Left lung (tissue), 14 donors: ENCODE measurements at places on chromosomes 13 and 19. TPM values are rescaled to one million over a fixed set of nuclear protein-coding genes. Genes with fewer than 3 reads are reported as not detected.
A peak's percentile ranks its signal among the peaks of the same experiment; 100 is the strongest.

GRCh38 chr13:94182185-94182761 is 297.2 kb downstream of the DCT start:
- H3K36me3 ChIP-seq, result no peaks in the 10 kb centered on the region
- DNase-seq, result no peak
- H3K4me1 ChIP-seq, result peaks cover 8% of the 10 kb centered on the region
- peak overlapping the region; percentile 72 for H3K27ac ChIP-seq

DNA sequence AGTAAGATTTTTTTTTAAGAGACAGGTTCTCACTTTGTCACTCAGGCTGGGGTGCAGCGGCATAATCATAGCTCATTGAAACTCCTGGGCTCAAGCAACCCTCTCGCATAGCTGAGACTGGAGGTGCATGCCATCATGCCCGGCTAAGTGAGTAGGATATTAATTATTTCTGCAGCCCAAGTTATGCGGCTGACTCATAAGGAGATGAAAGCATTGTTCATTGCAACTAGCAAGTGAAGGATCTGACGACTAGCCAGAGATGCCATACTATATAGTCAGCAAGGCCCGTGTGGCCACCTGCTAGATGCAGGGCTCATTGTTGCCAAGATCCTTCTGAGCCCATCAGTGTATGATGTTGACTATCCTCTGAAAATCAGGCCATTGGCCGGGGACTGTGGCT is 45.2 kb downstream of the ABCC4 start:
- DNase-seq, result no peak
- H3K36me3 ChIP-seq, result no peaks in the 10 kb centered on the region

DNA sequence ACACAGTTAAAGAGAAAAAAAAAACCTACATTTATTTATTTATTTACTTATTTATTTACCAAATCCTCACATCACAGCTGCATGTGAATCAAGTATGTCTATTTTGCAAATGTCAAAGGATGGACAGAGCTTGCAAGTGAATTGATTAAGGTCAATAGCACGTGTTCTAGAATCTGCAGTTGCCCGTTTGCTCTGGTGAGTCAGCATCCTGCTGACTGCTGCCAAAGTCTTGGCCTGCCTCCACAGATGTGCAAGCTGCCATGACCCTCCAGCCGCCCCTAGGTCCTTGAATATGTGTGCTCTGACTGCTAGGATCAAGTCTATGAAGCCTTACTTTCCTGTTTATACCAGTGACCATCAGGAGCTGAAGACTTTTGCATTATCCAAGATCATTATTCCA is 320.6 kb downstream of the GPC5 start:
- no peaks in the 10 kb centered on the region for H3K4me1 ChIP-seq
- no peak overlapping the region for H3K4me3 ChIP-seq
- no peaks in the 10 kb centered on the region for H3K27me3 ChIP-seq
- H3K27ac ChIP-seq, result no peak overlapping the region

- no peaks in the 10 kb centered on the region for H3K36me3 ChIP-seq
- peaks cover 17% of the 10 kb centered on the region for H3K27me3 ChIP-seq
- H3K4me1 ChIP-seq, result no peaks in the 10 kb centered on the region
These were observed 65.1 kb downstream of the ZNF823 start for GRCh38 chr19:11673608-11674041.

GRCh38 chr13:99191900-99192399 is 8.7 kb upstream of the UBAC2 start:
- H3K27ac ChIP-seq, result no peak overlapping the region
- no peak overlapping the region for H3K4me3 ChIP-seq
- no peak for DNase-seq
- no peaks in the 10 kb centered on the region for H3K27me3 ChIP-seq

DNA sequence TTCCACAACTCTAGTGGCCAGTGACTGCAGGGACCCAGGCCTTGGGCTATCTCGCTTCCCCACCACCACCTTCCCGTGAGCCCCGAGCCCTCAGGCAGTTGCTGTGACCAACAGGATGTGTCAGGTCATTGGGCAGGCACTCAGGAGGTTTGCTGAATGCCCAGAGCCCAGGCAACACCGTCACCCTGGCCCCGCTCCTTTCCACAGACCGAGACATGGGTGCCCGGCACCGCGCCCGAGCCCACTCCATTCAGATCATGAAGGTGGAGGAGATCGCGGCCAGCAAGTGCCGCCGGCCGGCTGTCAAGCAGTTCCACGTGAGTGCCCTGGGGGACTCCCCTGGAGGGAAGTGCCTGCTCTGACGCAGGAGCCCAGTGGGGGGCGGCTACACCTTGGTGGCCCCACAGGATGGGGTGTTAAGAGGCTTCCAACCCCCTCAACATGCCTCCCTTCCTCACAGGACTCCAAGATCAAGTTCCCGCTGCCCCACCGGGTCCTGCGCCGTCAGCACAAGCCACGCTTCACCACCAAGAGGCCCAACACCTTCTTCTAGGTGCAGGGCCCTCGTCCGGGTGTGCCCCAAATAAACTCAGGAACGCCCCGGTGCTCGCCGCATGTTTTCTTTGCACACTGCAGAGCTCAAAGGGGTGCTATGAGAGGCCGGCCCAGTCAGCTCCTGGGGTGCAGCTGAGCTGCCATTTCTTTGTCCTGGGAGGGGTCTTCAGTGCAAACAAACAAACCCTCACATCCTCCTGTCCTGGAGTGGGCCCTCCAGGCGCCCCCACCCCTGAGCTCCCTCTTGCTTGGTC is 3.2 kb downstream of the RPL18A start:
- peaks cover 44% of the 10 kb centered on the region for H3K36me3 ChIP-seq
- no peak overlapping the region for H3K4me3 ChIP-seq
- no peak overlapping the region for H3K27ac ChIP-seq

DNA sequence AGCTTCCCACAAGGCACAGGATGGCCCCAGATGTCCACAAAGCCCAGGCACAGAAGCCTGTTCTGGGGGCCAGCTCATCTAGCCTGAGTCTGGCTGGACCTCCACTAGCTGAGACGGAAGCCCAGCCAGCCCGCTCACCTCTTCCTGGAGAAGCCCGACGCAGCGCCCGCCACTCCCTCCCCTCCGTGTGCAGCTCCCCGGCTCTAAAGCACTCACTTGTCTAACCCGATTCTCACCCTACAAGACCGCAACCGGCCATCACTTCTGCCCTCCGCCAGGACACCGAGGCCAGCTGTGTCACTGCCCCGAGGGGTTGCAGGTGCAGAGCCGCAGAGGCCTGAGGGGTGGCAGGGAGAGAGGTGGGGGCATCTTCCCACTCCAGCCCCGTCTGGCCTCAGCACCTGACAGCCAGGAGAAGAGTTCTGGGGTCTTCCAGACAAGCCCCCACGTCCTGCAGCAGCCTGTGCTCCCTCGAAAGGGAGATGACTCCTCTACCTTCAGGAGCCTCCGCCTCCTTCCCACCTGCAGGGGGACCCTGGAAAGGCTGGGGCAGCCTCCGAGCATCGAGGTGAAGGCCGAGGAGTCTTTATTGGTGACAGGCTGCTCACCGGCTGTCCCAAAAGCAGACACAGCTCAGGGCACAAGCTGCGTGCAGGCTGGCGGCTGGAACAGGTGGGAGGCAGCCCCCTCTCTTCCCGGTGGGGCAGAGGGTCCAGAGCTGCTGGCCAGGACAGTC is 5.9 kb upstream of the DIRAS1 start:
- H3K27me3 ChIP-seq, result peaks cover 2% of the 10 kb centered on the region
- DNase-seq, result no peak
- H3K27ac ChIP-seq, result no peak overlapping the region

DNA sequence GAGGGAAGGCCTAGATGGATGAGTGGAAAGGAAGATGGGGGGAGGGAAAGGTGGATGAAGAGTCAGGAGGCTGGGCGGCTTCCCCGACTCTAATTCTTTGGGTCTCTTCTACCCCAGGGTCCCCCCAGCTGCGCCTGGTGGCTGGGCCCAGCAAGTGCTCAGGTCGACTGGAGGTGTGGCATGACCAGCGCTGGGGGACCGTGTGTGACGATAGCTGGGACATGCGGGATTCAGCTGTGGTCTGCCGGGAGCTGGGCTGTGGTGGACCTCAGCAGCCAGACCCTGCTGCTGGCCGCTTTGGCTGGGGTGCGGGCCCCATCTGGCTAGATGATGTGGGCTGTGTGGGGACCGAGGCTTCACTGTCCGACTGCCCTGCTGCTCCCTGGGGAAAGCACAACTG is 9.5 kb downstream of the SSC5D start:
- no peak overlapping the region for H3K27ac ChIP-seq
- no peak for DNase-seq
- no peaks in the 10 kb centered on the region for H3K4me1 ChIP-seq
- no peaks in the 10 kb centered on the region for H3K27me3 ChIP-seq
- H3K36me3 ChIP-seq, result no peaks in the 10 kb centered on the region

DNA sequence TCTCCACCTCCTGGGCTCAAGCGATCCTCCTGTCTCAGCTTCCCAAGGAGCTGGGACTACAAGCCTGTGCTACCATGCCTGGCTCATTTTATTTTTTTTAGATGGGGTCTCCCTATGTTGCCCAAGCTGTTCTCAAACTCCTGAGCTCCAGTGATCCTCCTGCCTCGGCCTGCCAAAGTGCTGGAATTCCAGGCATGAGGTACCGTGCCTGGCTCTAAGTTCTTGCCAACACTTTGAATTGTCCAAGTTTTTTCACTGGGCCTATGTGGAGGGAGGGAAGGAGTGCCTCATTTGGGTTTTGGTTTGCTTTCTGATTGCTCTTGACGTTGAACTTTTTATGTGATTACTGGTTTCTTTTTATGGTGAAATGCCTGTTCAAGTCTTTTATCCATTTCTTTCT is 4.4 kb upstream of the UNC13A start:
- peaks cover 10% of the 10 kb centered on the region for H3K4me1 ChIP-seq
- no peak overlapping the region for H3K4me3 ChIP-seq
- peaks cover 77% of the 10 kb centered on the region for H3K27me3 ChIP-seq
- no peak for DNase-seq
- no peaks in the 10 kb centered on the region for H3K36me3 ChIP-seq

- H3K27me3 ChIP-seq, result no peaks in the 10 kb centered on the region
- H3K27ac ChIP-seq, result no peak overlapping the region
- no peak overlapping the region for H3K4me3 ChIP-seq
- H3K36me3 ChIP-seq, result no peaks in the 10 kb centered on the region
These were observed 476.6 kb downstream of the ZNF536 start for GRCh38 chr19:30848636-30849425.

DNA sequence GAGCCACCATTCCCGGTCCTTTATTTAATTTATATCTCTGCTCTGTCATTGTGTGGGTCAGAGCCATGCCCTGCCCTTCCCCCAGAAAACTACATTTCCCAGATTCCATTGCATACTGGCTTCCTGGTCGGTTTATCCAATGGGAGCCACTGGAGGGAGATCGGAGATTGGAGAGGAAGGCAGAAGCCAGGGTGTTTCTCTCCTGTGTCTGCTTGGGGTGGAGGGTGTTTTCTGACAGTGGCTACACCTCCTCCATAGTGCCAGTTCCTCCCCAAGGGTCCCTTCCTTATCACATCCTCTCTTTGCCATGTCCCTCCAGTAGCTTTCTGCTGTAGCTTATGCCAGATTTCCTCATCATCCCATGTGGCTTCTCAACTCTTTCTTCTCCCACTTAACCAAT is 19.0 kb downstream of the OLFM2 start:
- peaks cover 82% of the 10 kb centered on the region for H3K27me3 ChIP-seq
- no peak overlapping the region for H3K4me3 ChIP-seq
- no peak for DNase-seq

DNA sequence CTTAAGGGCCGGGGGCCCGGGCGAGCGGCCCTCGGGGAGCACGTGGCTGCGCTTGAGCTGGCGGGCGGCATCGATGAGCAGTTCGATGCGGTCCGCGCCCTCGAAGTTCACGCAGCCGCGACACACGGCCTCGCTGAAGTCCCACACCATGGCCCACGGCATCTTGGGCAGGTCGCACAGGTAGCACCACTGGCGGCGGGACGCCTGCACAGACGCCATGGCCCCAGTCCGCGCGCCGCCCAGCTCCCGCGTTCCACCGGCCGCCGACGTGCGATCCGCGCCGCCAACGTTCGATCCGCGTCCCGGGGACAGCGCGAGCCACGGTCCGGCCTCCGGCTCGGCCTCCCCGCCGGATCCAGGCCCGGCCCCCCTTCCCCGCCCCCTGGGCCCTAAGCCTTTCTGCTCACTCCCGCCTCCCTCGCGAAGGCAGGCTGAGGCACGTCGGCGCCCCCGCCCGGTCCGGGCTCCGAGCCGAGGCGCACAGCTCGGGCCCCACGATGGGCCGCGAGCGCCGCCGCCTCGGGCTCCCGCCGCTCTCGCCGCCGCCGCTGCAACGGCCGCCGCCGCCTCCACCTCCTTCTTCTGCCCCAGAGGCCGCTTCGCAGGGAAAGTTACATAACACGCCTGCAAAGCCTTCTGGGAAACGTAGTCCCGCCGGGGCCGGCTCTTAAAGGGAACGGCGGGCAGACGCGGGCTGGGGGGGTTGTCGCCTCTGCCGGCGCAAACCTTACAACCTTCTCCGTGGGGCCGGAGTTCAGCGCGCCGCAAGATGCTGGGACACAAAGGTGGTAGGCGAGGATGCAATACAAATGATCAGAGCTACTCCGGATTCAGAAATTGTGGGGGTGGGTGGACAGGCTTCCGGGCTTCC is at the start of gene IRF2BP1:
IRF2BP1 (minus strand) TSS at position 586 of the 871 bp plus-strand sequence; CDS start at position 219, 367 bp downstream.
- no peaks in the 10 kb centered on the region for H3K27me3 ChIP-seq
- H3K4me1 ChIP-seq, result peaks cover 31% of the 10 kb centered on the region
- peak; percentile 93 for DNase-seq
- peaks cover 16% of the 10 kb centered on the region for H3K36me3 ChIP-seq

GRCh38 chr19:11016631-11017030 is 55.8 kb downstream of the SMARCA4 start:
- no peak overlapping the region for H3K4me3 ChIP-seq
- no peaks in the 10 kb centered on the region for H3K27me3 ChIP-seq
- no peaks in the 10 kb centered on the region for H3K36me3 ChIP-seq
- no peaks in the 10 kb centered on the region for H3K4me1 ChIP-seq

Gene LGALS14
- 0.31 TPM for polyA plus RNA-seq

Gene NCR1
- polyA plus RNA-seq, result 0.72 TPM

Gene TPM4
- polyA plus RNA-seq, result 557 TPM

Gene C1QTNF9B
- 1.0 TPM for polyA plus RNA-seq

Gene NLRP8
- not detected for polyA plus RNA-seq

Gene TARM1
- 0.24 TPM for polyA plus RNA-seq

Gene UHRF1
- 24.2 TPM for polyA plus RNA-seq

Gene TMEM221
- 1.9 TPM for polyA plus RNA-seq

Gene PLA2G4C
- polyA plus RNA-seq, result 8.3 TPM

Gene C1QTNF9
- polyA plus RNA-seq, result 0.27 TPM

Gene USHBP1
- polyA plus RNA-seq, result 13.2 TPM

Gene ZNF224
- polyA plus RNA-seq, result 43.2 TPM

Gene SSC5D
- 8.5 TPM for polyA plus RNA-seq

Gene PROZ
- 0.13 TPM for polyA plus RNA-seq
